Stimulated activated CD8-positive, alpha-beta memory T cell treated with anti-CD3 and anti-CD28 coated beads, Interleukin-4, amount 100 ng/mL, for 1 hour (primary cell): ENCODE measurements at places on chromosomes 4 and X.

GRCh38 chr4:63558709-63559108 is 850.5 kb downstream of the TECRL start:
- no peak for DNase-seq

- DNase-seq, result no peak
Observed at GRCh38 chr4:73589261-73589847, 30.9 kb downstream of the RASSF6 start.

DNA sequence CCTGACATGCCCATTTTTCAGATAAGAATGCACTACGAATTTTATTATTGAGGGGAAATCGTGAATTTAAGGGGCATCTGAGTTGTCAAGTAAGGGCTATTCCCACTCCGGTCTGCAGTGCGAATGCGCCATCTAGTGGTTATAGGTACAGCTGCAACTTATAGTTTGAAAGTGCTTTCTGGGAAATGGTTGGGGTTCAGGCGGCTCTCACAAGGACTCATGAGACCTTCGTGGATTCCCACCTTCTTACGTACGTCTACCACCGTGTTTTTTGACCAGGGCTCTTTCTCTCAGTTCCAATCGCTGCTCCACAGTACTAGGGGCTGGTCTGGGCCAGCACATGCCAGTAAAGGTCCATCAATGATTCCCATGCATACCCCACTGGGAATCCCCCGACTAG is 12.3 kb downstream of the MSL3 start:
- peak; percentile 30 for DNase-seq

- DNase-seq, result no peak
Observed at GRCh38 chr4:38710053-38710452, 46.1 kb downstream of the KLF3 start.

- DNase-seq, result no peak
Observed at GRCh38 chr4:150821641-150822040, 193.4 kb downstream of the LRBA start.
